ENCODE measurements at places on chromosomes 1 and 21. TPM values are rescaled to one million over a fixed set of nuclear protein-coding genes. Genes with fewer than 3 reads are reported as not detected.

GRCh38 chr1:167431261-167431908 is 86.9 kb downstream of the CD247 start:
- no peak for DNase-seq

GRCh38 chr1:89363196-89363595 is 663 bp upstream of the GBP6 start:
- DNase-seq: no peak

GRCh38 chr1:108211014-108211413 is 10.9 kb upstream of the SLC25A24 start:
- no peak for DNase-seq

- peak; percentile 29 for DNase-seq
Observed at GRCh38 chr1:1628754-1629429, 3.1 kb upstream of the MMP23B start.

- no peak for DNase-seq
Observed at GRCh38 chr1:42379794-42380585, 602 bp upstream of the RIMKLA start.

- DNase-seq: no peak
Observed at GRCh38 chr1:186806477-186806876, 22.3 kb upstream of the PLA2G4A start.

GRCh38 chr21:14479241-14479786 is 66.8 kb downstream of the SAMSN1 start:
- no peak for DNase-seq

DNA sequence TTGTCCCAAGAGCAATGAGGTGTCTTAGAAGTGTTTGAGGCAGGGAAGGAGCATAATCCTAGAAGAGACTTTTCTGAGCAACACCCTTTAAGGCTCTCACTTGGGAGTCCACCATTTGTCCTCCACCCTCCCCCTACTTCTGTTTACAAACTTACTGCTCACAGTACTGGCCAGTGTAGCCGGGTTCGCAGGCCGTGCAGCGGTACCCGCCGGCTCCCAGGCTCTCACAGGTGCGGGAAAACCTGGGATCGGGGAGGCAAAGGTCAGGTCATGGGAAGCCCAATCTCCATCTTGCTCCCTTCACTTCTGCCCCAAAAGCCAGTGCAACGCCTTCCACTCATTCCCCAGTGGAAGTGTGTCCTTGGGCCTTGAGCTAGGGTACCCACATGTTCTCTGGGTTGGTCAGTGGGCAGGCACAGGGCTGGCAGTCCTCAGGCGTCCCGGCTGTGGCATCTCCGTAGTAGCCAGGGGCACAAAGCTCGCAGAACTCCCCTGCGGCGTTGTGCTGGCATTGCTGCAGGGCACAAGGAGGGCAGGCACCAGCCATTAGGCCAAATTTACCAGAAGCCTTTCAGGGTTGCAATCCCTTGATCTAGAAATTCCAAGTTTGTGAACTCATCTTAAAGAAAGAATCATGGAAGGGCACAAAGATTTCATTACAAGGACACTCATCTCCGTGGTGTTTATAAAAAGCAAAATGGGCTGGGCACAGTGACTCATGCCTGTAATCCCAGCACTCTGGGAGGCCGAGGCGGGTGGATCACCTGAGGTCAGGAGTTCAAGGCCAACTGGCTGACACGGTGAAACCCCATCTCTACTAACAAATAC is 49.8 kb downstream of the LDLRAD2 start:
- no peak for DNase-seq

DNA sequence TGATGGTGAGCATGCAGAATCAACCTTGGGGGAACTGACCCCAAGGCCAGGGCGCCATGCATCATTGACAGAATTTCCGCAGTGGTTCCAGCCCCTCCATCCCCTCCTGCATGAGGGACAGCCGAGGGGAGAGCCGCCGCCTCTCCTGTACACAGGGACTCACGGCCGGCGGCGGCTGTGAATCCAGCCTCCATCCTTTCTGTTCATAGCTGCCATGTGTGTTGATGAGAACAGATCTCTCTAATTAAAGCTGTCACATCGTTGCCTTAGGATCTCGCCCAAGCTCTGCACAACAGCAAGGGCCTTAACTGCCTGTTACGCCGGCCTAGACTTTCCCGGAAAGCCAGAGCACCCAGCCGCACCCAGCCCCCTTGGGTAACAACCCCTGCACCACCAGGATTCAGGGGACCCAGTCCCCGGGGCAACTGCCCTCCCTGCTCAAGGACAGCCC is 151.6 kb downstream of the NPHP4 start:
- no peak for DNase-seq

CXADR gene
- 0.99 TPM for total RNA-seq

SPRR2B gene
- not detected for total RNA-seq

HSPA6 gene
- 3.6 TPM for total RNA-seq

CADM3 gene
- not detected for total RNA-seq

FCGR1A gene
- total RNA-seq: not detected

Measured in naive thymus-derived CD8-positive, alpha-beta T cell (primary cell).